Activated CD4-positive, alpha-beta T cell treated with anti-CD3 and anti-CD28 coated beads, Interleukin-2, amount 50 U/mL, for 24 hours (primary cell): ENCODE measurements at places on chromosomes 13 and 19.

- no peak for DNase-seq
These were observed 13.0 kb downstream of the CIC start for GRCh38 chr19:42281827-42282762.

DNA sequence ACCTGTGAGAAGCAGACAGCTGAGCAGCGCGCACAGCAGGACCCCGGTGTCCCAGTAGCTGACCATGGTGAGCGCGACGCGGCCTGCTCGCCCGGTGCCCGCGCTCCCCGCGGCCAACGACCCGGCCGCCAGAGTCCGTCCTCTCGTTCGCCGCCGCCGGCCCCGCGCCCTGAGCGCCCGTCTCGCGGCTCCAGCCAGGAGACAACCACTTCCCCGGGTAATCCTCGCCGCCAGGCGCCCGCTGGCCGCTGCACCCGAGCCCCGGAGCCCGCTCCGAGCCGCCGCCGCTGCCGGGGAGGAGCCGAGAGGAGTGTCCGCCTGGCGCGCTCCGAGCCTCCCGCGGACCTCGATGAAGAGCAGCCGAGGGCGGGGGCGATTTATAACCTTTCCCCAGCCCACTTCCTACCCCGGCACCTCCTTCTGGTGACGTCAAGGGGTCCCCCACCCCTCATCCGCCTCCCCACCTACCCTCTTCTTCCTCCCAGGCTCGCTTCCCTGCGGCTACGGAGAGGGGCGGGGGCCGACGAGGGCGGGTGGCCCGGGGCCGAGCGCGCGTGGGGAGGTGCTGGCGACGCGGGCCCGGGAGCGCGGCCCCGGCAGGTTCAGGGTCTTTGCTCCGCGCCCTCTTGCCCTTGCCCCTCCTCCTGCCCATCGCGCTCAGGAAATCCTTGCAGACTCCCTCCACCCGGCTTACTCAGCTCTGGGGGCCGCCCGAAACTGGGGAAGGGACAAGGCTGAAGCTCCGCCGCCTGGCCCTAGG, at the start of gene FLT1:
FLT1 (minus strand) TSS at position 351 of the 760 bp plus-strand sequence; CDS start at position 66, 285 bp downstream.
- no peak for DNase-seq

- DNase-seq: no peak
These were observed 117.0 kb downstream of the RFC3 start for GRCh38 chr13:33934951-33935371.

- DNase-seq: no peak
These were observed 6.9 kb downstream of the MKNK2 start for GRCh38 chr19:2043961-2044708.
